Lower lobe of right lung (tissue), 2 donors: ENCODE measurements at places on chromosomes 11 and 22. TPM values are rescaled to one million over a fixed set of nuclear protein-coding genes. Genes with fewer than 3 reads are reported as not detected.

DNA sequence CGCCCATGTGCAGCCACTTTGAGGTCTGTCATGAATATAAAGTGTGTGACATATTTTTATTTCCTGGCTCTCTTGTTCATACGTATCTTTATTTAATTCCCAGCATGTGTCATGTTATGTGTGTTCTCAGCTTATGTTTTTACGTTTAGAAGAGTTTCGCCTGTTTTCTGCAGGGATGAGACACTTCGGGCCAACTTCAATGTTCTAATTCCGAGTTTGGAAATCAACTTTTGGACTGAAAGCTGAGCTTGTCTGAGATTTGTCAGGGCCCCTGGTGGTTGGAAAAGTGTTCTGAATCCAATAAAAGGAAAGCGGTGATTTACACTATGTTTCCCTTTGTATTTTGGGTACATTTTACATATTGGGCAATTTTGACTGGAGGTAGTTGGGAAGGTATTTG lies 810.7 kb downstream of the TBC1D22A start:
- no peak for DNase-seq

- no peak for DNase-seq
Observed at GRCh38 chr11:106917973-106918372, 100.3 kb downstream of the GUCY1A2 start.

- no peak for DNase-seq
Observed at GRCh38 chr22:21734540-21735199, 924 bp downstream of the YPEL1 start.

GRCh38 chr11:118230088-118230487 lies 5.3 kb upstream of the JAML start:
- no peak for DNase-seq

The CD3G gene
- 4.0 TPM for total RNA-seq
